GM23338 (cell line): ENCODE measurements at places on chromosomes 1 and 21. TPM values are rescaled to one million over a fixed set of nuclear protein-coding genes. Genes with fewer than 3 reads are reported as not detected.
A peak's percentile ranks its signal among the peaks of the same experiment; 100 is the strongest.

GRCh38 chr1:24181619-24182018, 5.5 kb downstream of the IFNLR1 start:
- DNase-seq: no peak

DNA sequence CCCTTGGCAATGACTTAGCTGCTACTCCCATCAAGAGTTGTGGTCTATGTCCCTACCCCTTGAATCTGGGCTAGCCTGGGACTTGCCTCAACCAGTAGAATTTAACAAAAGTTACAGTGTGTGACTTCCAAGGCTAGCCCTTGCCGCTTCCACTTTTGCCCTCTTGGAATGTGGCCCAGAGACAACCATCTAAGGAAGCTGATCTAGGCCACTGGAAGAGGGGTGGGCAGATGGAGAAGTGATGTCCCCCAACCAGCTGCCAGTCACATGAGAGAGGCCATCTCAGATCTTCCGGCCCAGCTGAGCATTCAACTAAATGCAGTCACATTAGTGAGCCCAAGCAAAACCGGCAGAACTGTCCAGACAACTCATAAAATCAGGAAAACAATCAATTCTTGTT, 115.1 kb downstream of the TOMM20 start:
- no peak for DNase-seq

DNA sequence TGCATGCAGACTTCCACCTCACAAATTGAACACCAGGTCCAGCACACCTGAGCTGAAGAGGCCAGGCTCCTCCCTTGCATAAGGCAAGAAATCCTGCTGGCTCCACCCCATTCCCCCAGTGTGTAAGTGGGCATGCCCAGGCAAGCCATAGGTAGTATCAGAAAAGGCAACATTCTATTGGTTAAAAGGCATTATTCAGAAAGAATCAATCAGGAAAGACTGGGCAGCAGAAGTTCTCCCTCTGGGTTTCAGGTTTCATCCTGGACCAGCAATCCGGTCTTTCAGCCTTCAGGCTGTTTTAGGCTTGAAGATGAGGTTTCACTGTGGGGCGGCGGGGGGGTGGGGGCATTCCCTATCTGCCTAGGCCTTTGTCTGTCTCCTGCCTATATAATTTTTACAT, 42.0 kb upstream of the LHX8 start:
- peak; percentile 78 for DNase-seq

- DNase-seq: no peak
These were observed 7.0 kb downstream of the AKT3 start for GRCh38 chr1:243842978-243843511.

DNA sequence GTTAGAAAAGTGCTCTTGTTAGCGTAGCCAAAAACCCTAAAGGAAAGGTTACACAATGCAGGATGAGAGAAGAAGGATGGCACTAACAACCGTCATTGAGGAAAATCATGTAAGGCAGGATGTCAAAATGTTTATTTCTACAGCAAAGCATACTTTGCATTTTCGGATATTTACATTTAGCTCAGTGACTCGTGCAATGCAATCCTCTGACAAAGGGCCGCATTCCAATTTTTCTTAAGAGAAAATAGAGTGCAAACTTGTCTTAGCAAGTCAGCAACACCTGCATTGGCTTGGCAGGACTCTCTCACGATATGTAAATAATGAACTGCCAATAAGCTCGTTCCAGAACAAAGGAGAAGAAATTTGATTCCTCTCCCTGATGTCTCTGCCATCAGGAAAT, 33.3 kb downstream of the TIAM1 start:
- peak; percentile 71 for DNase-seq

DNA sequence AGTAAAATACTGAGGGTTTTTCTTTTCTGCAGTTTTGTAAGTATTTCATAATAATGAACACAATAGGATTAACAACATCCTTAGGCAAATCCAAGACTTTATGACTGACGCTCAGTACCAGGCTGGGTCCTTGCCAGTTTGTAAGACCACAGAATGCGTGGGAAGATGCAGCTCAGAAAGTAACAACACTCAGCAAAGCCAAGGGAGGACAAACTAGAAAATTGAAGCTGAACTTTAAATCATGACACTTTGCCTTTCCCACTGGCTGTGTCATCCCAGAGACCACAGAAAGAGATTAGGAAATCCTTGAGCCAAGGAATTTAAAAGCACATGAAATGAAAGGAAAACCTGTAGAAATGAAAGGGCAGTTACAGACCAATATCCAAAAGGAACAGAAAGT, 426.3 kb upstream of the CHRM3 start:
- no peak for DNase-seq

DNA sequence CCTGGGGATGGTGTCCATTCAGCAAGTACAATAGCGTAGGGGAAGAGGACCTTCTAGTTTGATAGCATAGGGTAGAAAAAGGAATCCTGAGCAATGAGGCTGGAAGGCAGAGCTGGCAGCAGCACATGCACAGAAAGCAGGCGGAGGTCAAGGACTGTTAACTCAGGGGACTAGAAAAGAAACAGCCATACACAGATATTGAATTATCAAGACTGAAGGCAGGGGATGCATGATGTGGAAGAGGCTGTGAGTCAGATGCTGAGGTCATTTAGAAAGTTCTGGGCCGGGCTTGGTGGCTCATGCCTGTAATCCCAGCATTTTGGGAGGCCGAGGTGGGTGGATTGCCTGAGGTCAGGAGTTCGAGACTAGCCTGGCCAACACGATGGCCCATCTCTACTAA, 65.6 kb downstream of the OPTC start:
- DNase-seq: no peak

DNA sequence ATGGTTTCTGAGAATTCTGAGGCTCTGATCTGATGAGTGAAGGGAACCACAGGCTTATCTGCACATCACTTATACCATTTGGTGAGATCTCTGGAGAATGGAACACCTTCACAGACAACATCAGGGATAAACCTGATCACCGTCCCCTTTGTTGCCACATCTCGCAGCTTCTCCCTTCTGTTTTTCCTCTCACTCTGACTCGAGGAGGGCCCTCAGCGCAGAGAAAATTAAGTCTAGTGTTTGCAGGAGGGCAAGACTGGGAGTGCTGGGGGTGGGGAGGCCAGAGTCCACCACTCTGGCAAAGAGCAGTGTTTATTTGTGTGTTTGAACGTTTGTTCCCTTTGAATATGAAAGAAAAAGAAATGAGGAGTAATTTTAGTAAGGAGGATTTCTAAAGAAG, 29.0 kb upstream of the BATF3 start:
- DNase-seq: no peak

DNA sequence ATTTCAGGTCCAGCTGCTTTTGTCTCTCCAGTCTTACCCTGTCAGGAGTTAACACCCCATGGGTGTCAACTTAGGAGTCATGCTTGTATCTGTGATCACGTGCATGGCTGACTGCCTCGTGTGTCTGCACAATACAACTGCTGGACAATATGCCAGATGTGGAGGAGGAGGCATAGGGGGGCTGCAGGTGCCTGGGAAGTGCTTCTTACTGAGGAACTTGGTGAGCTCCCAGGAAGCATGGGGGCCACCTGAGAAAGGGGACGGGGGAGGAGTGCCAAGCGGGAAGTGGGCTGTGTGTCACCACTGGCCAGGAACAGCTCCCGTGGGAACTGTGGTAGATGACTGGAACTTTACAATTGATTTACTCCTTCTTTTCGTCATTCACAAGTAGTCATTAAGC, 9.5 kb downstream of the RHEX start:
- DNase-seq: no peak

DNA sequence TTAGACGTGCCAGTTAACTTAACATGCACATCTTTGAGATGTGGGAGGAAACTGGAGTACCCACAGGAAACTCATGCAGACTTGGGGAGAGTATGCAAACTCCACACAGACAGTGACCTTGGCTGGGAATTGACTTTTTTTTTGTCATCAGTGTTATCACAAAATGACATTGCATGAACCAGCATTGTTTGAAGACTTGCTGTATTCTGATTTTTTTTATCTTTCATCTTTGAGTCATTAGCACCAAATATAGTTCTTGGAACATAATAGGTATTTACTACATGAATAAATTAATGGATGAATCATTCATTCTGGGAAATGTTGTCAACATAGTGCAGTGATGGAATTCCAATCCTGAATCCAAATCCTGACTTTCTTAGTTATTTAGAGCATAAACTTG, 77.0 kb downstream of the ATF6 start:
- DNase-seq: no peak

GRCh38 chr1:21904704-21905520, 32.2 kb downstream of the HSPG2 start:
- no peak for DNase-seq

- no peak for DNase-seq
These were observed 12.8 kb downstream of the RNF2 start for GRCh38 chr1:185058110-185058509.

Gene PROX1
- total RNA-seq: 0.39 and 0.49 TPM in 2 replicates

Gene S100A3
- not detected in 2 replicates for total RNA-seq

Gene VWA5B1
- 0.70 and 1.0 TPM in 2 replicates for total RNA-seq
